Activated T-cell treated with anti-CD3 and anti-CD28 coated beads for 24 hours (primary cell): ENCODE measurements at places on chromosomes 6 and 20.

- no peak for DNase-seq
Measured at GRCh38 chr6:23003671-23004467, 434.5 kb downstream of the HDGFL1 start.

- DNase-seq: no peak
Measured at GRCh38 chr6:112431803-112432202, 84.7 kb downstream of the RFPL4B start.

- no peak for DNase-seq
Measured at GRCh38 chr6:47075741-47076421, 33.7 kb upstream of the ADGRF1 start.

DNA sequence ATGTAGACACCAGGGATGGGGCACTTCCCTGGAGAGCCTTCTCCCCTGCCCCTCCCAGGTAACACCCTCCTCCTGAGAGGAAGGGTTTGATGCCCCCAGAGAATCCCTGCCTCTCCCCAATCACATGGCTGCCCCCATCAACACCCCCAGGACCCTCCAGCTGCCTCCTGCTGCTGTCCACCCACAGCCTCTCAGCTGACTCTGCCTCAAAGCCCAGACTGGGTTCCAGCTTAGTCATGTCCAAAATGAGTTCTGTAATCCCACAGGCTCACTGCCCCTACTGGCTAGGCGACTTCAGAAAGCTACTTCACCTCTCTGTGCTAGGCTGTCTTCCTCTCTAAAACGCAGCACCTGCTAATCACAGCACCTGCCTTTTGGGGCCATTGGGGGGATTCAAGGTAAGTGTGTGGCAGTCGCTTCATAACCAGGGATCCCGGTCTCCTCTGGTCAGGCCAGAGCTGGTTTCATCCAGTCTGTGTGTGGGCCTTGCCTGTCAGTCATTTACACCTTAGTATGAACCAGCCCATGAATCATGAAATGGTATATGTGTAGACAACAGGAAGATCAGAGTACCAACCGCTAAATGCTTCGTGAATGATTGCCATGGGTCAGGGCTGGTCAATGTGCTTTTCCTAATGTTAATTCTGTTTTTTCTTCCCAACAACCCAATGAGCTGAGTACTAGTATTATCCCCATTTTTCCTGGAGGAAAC, 40.4 kb downstream of the TFEB start:
- no peak for DNase-seq

GRCh38 chr6:119353696-119354095, 4.1 kb upstream of the MAN1A1 start:
- no peak for DNase-seq

DNA sequence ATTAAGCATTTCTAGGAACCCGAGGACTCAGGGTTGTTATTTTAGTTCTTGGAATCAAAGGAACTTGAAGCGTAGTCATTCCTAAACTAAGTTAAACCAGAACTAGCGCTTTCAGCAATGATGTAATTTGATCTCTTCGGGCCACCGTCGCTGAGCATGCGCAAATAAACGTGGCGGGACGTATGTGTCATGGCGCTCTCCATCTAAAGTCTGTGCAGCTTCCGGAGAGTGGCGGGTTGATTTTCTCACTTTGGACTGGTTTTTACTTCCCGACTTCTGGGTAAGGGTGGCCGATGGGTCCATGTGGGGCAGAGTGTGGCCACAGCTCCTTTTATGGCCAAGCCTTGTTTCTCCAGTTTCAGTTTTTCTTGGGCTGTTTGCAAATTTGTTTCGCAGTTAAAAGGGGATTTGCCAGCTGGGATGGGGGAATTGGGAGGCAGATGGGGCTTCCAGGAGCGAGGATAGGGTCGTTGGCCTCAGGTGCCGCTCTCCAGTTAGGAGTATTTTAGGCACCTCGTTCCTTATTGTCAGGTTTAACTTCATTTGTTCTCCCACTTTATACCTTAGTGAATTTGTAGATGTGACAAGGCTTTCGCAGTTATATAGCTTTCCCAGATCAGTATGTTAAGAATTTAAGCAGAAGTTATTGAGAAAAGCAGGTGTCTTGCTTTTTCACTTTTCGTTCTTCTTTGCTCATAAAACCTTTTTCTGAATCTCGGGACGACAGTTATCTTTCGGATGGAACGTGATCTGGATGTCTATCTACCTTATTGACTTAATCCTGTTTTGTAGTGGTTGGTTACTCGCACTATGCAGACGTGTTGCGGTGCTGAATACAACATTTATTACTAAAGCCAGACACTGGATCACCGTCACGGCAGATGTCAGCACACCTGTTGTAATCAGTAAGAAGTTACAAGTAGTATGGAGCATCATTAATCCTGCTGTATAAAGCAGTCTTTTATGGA, at the start of gene CDKAL1:
TSS of gene CDKAL1 (plus strand) at position 163 of the 968 bp plus-strand sequence. CDS start 11,894 bp downstream, outside the sequence.
- DNase-seq: peak; percentile 88

GRCh38 chr6:83053678-83054077, 12.0 kb downstream of the UBE3D start:
- DNase-seq: no peak

- DNase-seq: no peak
Measured at GRCh38 chr6:139597771-139598755, 223.6 kb upstream of the CITED2 start.

DNA sequence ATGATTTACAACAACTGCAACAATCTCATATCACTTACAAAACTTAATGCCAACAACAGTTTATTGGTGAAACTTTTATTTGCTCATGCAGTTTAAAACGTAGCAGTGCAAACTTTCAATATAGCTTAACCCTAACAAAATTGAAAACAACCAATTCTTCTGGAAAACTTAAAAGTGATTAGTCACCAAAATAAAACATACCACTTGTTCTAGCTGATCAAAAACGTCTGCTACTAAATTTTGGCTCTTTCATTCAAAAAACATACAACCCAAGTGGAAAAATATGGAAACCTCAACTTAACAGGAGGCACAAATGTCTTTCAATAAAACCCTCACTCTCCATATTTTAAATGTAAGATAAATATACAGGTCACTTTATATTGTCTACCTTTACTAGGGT, 39.6 kb downstream of the COL12A1 start:
- DNase-seq: no peak

- DNase-seq: no peak
Measured at GRCh38 chr20:23240519-23240918, 110.1 kb upstream of the NXT1 start.

DNA sequence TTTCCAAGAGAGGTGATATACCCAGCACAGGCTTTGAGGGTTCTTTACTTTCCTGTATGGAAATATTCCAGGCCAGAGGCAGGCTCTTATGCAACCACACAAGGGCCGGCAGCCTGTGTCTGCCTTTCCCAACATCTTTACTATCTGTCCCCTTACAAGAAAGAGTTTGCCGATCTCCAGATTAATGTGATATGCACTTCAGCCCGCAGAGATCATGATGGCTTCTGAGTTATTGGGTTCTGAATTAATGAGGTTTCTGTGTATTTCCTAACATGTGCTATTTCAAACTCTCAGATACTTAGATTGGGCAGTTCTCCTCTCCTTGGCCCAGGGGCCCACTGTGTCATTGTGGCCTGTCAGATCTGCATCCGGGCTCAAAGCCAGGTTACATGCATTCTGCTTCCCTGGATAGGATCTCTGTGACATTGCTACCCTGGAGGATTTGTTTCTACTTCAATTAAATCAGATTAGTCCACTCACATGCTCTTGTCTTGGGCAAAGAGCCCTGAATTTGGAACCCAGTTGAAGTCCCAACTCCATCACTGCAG, 56.6 kb downstream of the TGM2 start:
- no peak for DNase-seq

GRCh38 chr20:50224531-50225255, 34.1 kb downstream of the CEBPB start:
- DNase-seq: no peak

DNA sequence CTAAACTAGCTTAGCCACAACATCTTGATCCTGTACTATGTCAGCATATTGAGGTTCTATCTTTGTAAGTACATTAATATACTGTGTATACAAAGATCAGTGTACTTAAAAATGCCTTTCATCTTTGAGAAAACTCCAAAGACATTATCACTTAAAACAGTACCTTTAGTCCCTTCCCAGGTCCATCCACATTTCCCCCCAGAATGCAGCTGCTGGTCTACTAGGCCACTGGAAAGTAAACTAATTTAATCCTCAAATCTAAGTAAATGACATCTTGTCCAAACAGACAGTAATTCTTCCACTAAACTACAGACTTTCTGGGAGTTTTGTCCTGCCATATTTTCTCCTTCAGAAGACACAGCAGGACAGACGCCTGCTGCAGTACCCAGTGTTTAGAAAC, 68.7 kb downstream of the SYCP2 start:
- no peak for DNase-seq

DNA sequence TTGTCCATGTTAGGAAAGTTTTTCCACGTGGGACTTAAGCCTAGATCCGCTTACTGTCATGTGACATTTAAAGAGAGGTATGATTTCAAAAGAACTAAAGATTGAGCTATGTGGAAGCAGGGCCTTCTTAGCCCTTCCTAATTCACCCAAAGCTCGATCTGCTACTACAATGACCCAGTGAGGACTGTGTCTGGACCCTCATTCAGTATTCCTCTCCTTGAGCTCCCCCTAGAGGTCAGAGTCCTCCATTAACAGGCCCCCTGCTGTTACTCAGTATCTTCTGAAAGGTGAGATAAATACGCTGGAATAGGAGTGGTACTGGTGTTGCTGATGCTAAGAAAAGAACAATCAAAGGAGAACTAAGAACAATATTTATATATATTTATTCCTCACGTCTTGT, 414.0 kb downstream of the GJA1 start:
- DNase-seq: peak; percentile 15

DNA sequence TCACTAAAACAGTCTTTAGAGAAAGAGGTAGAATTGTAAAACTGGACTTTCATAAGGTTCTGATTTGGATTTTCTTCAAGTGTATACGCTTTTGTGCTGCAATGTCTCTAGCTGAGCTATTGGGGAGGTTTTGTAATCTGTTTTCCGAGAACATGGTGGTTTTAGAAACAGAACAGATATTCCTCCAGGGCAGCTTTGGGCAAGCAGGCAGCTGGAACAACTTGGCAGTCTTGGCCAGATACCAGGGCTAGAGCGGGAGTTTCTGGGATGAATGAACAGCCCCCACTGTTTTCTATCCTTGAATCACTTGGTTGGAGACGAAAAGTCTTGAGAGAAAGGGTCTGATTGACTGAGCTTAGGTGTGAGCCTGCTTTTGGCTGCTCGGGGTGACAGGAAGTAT, 17.1 kb upstream of the ARMC2 start:
- DNase-seq: no peak

GRCh38 chr20:49740807-49741206, 27.1 kb upstream of the B4GALT5 start:
- no peak for DNase-seq

DNA sequence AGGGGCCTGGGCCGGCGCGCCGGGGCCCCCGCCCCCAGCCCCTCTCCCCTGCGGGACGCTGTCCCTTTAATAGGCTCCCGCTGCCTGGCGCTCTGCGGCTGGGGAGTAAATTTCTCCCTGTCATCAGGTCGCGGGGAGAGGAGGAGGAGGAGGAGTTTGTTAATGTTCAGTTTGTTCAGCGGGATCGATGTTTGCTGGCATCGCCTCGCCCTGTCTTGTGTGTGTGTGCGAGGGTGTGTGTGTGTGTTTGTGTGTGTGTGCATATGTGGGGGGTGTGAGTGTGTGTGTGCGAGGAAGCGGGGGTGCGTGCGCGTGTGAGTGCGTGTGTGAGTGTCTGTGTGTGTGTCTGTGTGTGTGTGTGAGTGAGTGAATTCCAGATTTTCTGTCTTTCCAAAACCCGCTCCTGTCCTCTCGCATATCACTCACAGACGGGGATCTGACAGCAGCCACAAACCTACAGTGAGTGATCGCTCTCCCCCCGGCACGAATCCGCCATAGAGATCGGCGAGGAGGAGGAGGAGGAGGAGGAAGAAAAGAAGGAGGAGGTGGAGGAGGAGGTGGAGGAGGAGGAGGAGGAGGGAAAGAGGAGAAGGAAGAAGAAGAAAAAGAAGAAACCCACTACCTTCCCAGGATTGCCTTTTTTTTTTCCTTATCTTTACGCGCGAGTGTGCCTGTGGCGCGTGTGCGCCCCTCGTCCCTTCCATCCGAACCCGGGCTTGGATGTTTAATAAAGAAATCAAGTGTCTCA, at the start of gene TSHZ2:
TSS of gene TSHZ2 (plus strand) at position 169 of the 748 bp plus-strand sequence. CDS start 936 bp downstream, outside the sequence.
- peak; percentile 40 for DNase-seq

GRCh38 chr6:111456208-111456607, 26.8 kb downstream of the REV3L start:
- DNase-seq: no peak

DNA sequence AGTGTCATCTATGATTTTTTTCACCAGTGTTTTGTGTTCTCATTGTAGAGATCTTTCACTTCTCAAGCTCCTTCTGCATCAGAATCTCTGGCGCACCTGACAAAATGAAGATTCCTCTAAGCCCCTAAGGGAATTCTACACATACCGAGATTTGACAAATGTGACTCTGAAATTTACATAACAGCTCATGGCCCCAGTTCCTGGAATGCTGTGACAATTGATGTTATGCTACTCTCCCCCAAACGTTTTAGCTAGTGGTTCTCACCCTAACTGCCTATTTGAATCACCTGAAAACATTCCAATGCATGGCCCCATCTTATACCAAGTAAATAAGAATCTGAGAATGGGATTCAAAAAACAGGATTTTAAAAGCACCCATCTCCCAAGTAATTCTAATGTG, 162.1 kb upstream of the FKBP1C start:
- DNase-seq: no peak

DNA sequence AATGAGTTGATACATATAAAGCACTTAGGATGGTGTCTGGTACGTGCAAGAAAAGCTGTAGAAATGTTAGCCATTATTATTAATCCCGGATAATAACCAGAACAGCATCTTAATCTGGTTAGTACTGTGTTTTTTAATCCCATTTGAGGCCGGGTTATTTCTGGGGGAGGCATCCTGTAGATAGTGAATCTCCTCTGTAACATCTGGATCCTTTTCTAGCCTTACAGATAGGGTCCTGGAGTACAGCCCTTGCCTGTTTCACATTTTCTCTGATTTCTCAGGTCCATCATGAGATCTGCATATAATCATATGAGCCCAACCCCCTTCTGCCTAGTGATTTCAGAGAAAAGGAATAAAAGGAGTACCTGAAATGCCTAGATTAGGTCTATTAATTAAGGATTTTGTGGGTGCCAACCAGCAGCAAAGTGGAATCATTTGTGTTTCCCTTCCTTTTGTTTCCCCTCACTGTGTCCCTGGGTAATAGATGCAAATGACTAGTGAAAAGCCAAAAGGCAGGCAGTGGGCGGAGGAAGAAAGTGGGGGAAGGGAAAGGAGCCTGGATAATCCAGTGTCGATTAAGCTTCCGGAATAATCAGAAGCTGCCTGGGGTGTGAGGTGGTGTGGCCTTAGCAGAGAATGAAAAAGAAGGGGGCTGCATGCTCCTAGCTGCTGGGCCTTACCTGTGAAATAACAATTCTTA, 88.9 kb downstream of the SOBP start:
- no peak for DNase-seq

- DNase-seq: no peak
Measured at GRCh38 chr6:146357578-146358430, 185.8 kb upstream of the RAB32 start.

- no peak for DNase-seq
Measured at GRCh38 chr6:166830891-166831363, 125.4 kb downstream of the RNASET2 start.

GRCh38 chr6:25465941-25466340, 186.1 kb upstream of the SCGN start:
- no peak for DNase-seq

GRCh38 chr6:69980624-69981023, 114.3 kb downstream of the COL19A1 start:
- DNase-seq: no peak

GRCh38 chr20:37439223-37439933, 81.7 kb upstream of the NNAT start:
- no peak for DNase-seq
